Smooth muscle cell of the pulmonary artery (primary cell): ENCODE measurements at places on chromosomes 6 and 20. TPM values are rescaled to one million over a fixed set of nuclear protein-coding genes. Genes with fewer than 3 reads are reported as not detected.

Gene KCNK15
- total RNA-seq, result 4.8 and 15.8 TPM in 2 replicates

Gene ETV7
- 0.59 and 0.79 TPM in 2 replicates for total RNA-seq

Gene HRH3
- not detected in 2 replicates for total RNA-seq

Gene SNX21
- total RNA-seq, result 57.8 and 64.4 TPM in 2 replicates

Gene TPX2
- 10.6 and 22.9 TPM in 2 replicates for total RNA-seq
